Fibroblast of the aortic adventitia (primary cell): ENCODE measurements at places on chromosomes 1 and 21. TPM values are rescaled to one million over a fixed set of nuclear protein-coding genes. Genes with fewer than 3 reads are reported as not detected.

The SLC45A1 gene
- total RNA-seq: 2.0 TPM in 2 replicates

The CLEC20A gene
- total RNA-seq: not detected in 2 replicates

The PMF1 gene
- 42.6 and 44.6 TPM in 2 replicates for total RNA-seq

The CAPN8 gene
- not detected in 2 replicates for total RNA-seq
